ENCODE measurements at places on chromosomes 2 and 18. TPM values are rescaled to one million over a fixed set of nuclear protein-coding genes. Genes with fewer than 3 reads are reported as not detected.

The CRYGC gene
- not detected for polyA plus RNA-seq

The SPDYA gene
- polyA plus RNA-seq = 0.04 TPM

The FBXO48 gene
- 0.68 TPM for polyA plus RNA-seq

The SERPINB10 gene
- not detected for polyA plus RNA-seq

The SNTG2 gene
- polyA plus RNA-seq = 1.6 TPM

The IL1RL2 gene
- 0.33 TPM for polyA plus RNA-seq

The CFC1 gene
- not detected for polyA plus RNA-seq

The GKN1 gene
- polyA plus RNA-seq = 0.47 TPM

The ANKRD53 gene
- polyA plus RNA-seq = 2.9 TPM

The CHST9 gene
- polyA plus RNA-seq = 0.38 TPM

The RPRM gene
- 6.2 TPM for polyA plus RNA-seq

The SERPINB11 gene
- not detected for polyA plus RNA-seq

The ALPG gene
- not detected for polyA plus RNA-seq

The CDH2 gene
- polyA plus RNA-seq = 1.8 TPM

- no peak for DNase-seq
These were observed 79.9 kb downstream of the ALK start for GRCh38 chr2:29841386-29842004.

DNA sequence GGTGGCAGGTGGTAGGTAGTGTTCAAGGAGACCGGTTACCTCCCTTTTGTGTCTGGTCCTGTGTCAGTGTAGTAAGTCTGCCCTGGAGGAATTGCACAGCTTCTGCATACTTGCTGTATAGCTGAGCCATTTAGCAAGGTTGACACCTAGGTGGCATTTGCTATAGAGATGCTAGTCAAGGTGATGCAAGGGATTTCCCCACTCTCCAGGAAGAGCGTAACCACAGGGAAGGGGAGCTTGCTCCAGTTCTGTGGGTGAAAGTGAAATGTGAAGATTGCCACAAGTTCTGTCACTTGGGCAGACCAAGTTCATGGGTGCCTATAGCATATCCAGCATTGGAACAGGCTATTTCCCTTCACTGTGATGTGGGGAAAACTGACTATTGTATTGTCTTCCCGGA, 28.1 kb downstream of the NAT8 start:
- DNase-seq = no peak

- no peak for DNase-seq
These were observed 11.3 kb upstream of the FSHR start for GRCh38 chr2:49165662-49166061.

GRCh38 chr2:179946810-179947615, 60.1 kb downstream of the CWC22 start:
- no peak for DNase-seq

DNA sequence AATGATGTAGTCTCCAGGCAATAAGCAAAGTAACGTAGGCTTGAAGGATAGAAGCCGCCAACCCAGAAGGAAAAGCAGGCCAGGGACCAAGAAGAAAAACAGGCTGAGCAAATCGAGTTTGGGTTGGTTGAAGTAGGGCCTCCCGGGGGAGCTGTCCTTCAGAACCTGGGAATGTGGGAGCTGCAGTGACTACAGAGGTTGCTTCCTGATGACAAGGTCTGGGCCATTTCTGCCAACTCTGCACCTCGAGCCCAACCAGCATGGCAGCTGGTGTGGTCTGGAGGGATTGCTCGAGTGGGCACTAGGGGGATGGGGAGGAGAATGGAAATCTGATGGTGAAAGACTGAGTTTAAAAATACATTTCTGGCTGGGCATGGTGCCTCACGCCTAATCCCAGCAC, 14.1 kb downstream of the ACMSD start:
- DNase-seq = no peak

DNA sequence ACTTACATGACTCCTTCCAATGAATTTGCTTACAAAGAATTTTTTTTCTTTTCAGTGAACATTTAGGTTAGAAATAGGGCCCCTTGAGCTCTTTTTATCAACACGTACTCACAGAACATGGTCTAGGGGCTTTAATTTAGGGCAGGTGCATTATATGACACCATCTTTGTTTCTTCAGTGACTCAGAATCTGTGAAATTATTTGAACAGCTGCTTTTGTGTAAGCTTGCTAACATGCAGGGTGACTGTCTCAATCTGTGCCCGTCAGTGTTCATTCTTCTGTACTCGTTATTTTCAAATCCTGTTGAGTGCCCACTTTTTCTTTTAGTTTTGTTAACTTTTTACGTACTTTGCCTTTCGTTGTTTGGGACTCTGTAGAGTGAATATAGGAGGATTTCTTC, 52.8 kb upstream of the CABYR start:
- no peak for DNase-seq

- no peak for DNase-seq
These were observed 39.6 kb upstream of the SCN1A start for GRCh38 chr2:166167449-166167848.

- DNase-seq = no peak
These were observed 329.7 kb upstream of the ZEB2 start for GRCh38 chr2:144849612-144850011.

DNA sequence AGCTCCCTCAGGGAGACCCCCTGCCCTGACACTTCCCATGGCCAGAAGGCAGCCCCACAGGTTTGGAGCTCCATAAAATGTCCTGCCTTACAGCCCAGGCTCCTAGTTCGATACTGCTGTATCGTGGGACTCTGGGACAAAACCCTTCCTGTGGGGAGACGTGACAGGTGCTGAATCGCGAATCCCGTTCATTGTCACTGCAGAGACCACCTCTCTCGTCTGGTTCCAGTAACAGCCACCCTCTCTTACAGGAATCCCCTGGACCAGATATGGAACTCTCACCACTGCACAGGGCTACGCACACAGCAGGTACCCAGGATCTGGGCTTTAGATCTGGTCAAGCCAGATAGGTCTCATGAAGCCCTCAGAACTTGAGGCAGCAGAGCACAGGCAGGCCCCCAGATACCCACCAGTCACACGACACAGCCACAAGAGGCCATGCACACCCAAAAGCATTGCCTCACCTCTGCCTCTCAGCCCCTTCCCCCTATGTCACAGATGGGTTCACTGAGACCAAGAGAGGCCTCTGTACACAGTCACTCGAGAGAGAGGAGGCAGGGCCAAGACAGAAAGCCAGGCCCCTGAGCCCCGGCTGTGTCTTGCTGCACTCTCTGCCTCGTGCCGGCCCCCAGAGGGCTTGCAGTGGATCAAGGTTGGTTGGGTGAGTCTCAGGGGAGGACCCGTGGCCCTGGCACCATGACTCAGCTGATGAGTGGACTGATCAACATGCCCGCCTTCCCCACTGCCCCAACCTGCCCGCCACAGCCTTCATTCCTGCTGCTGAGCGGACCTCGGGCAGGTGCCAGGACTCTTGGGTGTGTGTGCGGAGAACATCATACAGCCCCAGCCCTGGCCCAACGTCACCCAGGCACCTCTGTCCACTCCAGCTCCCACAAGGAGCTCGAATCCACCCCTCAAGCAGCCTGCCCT, 7.6 kb downstream of the SDC1 start:
- DNase-seq = no peak

- no peak for DNase-seq
These were observed 87.6 kb downstream of the METTL8 start for GRCh38 chr2:171345971-171346722.

DNA sequence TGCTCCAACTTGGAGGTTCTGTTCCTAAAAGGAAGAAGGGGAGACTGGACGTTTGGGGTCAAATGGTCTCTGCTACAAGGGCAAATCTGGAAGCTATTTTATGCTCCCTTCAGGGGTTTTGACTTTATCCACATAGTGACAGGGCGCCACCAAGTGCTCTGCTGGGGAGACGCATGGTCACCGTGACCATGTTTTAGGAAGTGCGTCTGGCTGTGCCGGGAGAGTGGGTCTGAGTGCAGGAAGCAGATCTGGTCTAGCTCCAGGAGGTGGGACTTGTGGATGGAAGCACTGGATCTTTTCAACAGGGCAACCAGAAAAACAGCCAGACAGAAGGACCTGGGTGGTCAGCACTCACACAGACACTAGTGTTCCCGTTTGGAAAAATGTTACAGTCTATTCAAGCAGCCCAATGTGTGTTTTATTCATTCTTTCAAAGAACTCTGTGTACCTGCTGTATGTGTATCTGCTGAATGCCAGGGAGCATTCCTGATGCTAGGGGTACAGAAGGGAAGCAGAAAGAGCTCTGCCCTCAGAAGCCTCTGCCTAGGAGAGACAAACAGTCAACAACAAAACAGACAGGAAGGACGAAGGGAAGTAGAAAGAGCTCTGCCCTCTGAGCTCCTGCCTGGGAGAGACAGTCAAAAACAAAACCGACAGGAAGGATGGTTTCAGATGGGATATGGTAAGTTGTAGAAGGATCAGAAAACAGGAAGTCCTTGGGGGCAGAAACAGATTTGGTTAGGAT, 14.3 kb downstream of the IMPA2 start:
- no peak for DNase-seq

DNA sequence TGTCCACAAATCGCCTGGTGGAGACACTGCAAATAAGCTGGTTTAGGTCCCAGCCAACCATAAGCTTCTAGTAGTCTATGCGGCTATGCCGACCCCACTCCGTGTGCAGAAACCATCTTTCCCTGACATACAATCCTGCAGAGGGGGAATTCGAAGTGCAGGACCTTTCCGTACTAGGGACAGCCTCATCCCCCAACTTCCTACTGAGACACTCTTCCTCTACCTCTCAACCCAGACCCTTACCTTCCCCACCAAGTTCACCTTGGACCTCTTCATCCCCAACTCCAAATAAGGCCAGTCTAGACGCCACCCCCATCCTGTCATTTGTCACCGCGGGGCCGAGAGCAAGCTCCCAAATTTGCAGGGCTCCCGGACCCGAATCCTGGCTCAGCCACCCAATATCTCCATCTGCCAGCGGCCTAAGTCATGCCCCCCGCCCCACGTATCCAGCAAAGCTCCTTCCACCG, 496 bp downstream of the SUCLG1 start:
- no peak for DNase-seq

- no peak for DNase-seq
These were observed 11.4 kb downstream of the DOCK10 start for GRCh38 chr2:225030893-225031292.

DNA sequence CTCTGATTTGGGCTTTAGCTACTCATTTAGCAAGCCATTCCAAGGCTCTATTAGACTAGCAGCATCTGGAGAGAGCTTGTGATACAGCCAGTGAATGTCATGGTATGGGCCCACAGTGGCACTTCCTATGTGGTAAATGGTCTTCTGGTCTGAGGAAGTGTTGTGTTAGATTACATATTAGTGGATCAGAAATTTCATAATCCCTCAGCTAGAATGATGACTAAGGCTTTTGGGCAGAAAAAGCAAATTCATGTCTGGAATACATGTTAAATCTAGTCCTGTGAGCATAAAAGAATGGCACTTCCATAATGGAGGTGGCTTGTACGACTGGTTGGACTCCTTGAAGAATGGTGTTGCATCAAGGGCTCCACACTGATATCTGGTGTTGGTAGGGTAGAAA, 436.8 kb upstream of the CWC22 start:
- DNase-seq = no peak

DNA sequence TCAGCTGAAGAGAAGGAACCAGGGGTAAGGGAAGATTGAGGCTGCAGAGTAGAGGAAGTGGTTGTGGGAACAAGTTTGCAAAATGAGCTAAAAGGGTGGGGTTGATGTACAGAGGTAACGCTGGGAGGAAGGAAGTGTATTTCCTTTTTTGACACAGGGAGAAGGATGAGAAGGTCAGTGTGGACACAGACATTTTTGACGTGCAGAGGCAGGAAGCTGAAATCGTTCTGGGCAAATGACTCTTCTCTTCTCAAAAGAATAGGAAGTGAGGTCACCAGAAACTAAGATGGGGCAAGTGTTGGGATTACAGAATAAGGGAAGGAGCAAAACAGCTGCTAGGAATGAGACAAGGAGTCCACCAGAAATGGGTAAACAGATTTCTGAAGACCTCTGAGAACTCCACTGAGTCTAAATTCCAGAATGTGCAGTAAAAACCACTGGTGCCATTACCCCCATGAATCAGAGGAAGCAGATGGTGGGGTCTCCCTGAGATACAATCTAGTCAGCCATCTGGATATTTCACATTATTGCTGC, 20.0 kb upstream of the RNF149 start:
- no peak for DNase-seq

DNA sequence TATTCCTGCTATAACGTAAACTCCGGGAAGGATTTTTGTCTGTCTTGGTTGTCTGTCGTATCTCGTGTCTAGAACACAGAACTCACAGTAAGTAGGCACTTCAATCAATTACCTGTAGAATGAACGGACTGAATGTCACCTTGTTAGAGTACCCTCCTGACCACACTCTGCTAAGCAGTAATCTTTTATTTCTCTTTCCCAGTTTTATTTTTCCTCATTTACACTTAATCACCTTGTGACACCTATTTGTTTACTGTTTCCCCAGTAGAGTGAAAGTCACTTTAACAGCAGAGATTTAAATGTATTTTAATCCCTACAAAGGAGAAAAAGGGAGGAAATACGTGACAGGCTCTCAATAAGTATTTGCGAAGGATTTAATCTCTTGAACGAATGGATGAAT, 514 bp upstream of the EPB41L5 start:
- no peak for DNase-seq

- DNase-seq = no peak
These were observed 61.6 kb downstream of the ST3GAL5 start for GRCh38 chr2:85826990-85827878.

DNA sequence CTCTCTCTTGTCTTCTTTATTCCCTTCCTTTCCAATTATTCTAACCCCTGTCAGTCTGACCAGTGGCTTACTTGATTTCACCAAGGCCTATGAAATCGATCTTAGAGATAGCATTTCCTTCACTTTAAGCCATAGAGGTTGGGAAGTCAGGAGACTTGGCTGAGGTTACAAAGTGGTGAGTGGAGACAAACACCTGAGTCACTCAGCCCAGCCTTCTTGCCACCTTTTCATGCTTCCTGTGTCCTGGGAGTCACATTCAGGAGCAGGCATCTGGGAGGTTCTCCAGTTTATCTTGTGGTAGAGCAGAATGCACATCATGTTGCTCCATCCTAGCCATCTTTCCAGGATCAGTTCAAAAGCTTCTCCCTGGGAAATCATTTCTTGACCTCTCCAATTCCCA, 59.1 kb downstream of the VSNL1 start:
- no peak for DNase-seq

GRCh38 chr18:21330122-21330701, 88.2 kb downstream of the GREB1L start:
- DNase-seq = no peak

DNA sequence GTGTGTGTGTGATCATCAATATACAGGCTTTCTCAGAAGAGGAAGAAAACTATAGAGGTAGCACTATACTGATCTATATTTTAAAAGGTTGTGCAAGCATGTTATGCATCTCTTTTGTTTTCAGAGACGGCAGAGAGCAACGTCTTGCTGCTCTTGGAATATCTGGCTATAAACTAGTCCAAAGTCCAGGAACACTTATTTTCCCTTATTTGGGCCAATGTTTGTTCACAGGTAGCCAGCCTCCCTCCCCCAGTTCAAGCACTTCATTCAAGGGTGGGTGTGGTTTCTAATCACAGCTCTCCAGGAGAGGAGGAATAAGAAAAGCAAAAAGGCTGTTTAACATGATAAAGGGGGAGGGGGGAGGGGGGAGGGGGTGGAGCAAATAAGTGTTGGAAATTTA, 4.2 kb downstream of the FZD5 start:
- DNase-seq = no peak

GRCh38 chr2:41116106-41116797, 664.4 kb upstream of the SLC8A1 start:
- DNase-seq = no peak

GRCh38 chr2:30349691-30350090, 97.4 kb upstream of the LCLAT1 start:
- DNase-seq = no peak

Measured in urinary bladder (tissue), 4 donors.